B cell (primary cell): ENCODE measurements at places on chromosomes 6 and 20. TPM values are rescaled to one million over a fixed set of nuclear protein-coding genes. Genes with fewer than 3 reads are reported as not detected.

- H3K27ac ChIP-seq: no peak overlapping the region
- H3K4me3 ChIP-seq: no peak overlapping the region
- H3K36me3 ChIP-seq: no peaks in the 10 kb centered on the region
Measured at GRCh38 chr20:11976966-11977365, 59.3 kb downstream of the BTBD3 start.

- H3K27ac ChIP-seq: no peak overlapping the region
- no peaks in the 10 kb centered on the region for H3K36me3 ChIP-seq
- no peak for DNase-seq
- H3K4me3 ChIP-seq: no peak overlapping the region
Measured at GRCh38 chr6:50927800-50928199, 109.1 kb downstream of the TFAP2B start.

DNA sequence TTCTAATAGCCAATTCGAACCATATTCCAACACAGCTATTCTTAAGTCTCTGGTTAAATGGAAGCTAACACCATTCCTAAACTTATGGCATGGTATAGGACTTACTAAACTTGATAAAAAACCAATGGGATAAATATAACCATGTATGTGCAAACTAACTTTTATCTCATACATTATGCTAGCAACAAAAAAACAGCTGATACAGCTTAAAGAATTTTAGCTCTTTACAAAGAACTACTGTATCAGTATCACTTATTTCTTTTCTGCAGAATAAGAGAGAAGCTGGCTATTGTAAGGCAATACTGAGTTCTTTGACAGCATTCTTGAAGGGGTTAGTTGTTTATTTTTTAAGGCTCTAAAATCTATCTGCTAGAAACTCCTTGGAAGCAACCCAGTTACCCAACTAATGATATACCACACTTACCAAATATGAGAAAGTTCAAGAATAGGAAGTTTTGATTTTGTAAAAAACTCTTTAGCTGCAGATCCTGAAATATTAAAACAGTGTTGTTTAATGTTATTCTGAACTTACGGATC, 44.9 kb downstream of the REPS1 start:
- no peaks in the 10 kb centered on the region for H3K4me1 ChIP-seq
- no peak overlapping the region for H3K4me3 ChIP-seq
- DNase-seq: no peak
- H3K27ac ChIP-seq: no peak overlapping the region
- H3K27me3 ChIP-seq: no peaks in the 10 kb centered on the region

DNA sequence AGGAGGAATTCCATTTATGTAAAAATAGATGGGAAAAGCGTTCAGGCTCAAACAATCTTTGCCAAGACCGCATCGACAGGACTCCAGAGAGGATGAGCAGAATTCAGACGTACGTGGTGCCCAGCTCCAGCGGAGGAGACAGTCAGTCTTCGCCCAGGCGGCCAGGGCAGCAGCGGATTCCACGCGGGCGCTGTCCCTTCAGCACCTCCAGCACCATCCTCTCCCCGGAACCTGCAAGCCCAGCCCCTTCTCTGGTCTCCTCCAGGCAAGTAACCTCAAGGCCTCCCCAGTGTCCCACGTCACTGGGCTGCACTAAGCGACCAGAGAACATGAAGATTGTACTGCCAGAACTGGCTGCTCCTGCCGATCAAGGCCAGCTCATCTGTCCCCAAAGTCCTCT, 2.8 kb upstream of the KCNQ2 start:
- peaks cover 6% of the 10 kb centered on the region for H3K4me1 ChIP-seq
- DNase-seq: no peak
- H3K27me3 ChIP-seq: peaks cover 30% of the 10 kb centered on the region
- no peak overlapping the region for H3K27ac ChIP-seq

DNA sequence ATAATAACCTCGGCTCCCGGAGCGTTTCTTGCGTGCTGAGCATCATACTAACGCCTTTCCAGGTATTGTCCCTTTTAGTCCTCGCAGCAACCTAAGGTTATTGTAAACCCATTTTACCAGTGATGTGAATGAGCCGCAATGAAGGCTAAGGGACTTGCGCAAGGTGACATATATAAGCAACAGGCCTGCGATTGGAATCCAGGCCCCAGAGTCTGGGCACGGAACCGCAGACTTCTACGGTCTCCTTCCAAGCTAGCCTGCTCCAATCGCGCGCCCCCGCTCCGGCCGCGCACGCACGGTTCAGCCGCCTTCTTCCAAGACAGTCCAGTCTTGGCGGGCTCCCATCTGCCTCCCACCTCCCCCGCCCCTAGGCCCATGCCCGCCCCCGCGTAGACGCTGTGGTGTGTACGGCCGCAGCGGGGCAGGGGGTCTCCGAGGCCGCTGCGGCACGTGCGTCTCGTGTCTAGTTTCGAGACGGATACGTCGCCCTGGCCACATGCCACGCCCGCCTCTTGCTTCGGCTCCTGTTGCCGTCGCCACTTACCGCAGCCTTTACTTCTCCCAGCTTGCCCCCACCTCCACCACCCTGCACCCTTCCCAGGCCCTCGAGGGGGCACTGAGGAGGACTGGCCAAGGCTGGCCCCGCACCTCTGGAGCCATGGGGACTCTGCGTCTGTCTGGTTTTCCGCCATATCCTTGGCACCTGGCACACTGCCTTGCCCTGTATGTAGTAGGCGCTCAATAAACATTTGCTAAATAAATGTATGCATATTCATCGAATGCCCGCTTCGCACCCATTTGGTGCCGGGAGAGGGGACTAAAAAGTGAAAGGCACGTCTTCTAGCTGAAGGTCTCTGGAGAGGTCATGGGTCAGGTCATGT, 855 bp upstream of the GFOD1 start:
- H3K27ac ChIP-seq: no peak overlapping the region
- no peaks in the 10 kb centered on the region for H3K36me3 ChIP-seq
- no peaks in the 10 kb centered on the region for H3K27me3 ChIP-seq
- H3K4me3 ChIP-seq: peak overlapping the region; percentile 51

GRCh38 chr6:4665489-4666417, 110.5 kb upstream of the CDYL start:
- DNase-seq: no peak
- H3K4me3 ChIP-seq: no peak overlapping the region
- H3K27ac ChIP-seq: no peak overlapping the region
- no peaks in the 10 kb centered on the region for H3K27me3 ChIP-seq
- no peaks in the 10 kb centered on the region for H3K36me3 ChIP-seq

DNA sequence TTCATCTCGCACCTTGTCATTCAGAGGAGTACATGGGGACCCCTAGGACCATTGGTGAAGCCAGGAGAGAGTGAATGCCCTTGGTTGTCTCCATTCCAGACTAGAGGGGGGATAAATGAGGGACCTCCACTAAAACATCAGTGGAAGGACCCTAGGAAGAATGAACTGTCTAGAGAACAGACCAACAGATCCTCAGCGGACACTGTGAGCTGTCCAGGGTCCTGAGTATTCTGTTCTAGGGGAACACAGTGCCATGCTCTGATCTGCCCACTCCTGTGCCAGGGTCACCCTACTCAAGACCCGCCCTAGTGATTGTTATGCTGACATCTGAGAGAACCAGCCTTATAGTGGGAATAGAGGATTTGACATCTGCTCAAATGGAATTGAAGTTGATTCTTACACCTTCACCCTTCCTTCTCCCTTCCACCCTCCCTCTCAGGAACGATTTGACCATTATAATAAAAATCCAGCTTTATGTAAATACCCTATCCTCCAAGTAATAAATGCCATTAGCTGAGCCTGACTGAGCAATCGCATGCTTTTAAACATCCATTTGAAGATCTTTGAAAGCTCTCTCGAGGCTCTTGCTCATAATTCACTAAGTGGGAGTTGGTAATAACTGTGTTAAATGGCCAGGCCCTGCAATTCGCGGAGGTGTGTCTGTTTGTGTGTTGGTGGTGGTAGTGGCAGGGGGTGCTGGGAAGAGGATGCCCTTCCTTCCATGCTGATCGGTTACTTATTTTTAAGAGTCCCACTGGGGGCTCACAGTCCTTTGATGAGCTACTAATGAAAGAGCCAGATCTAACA, 43.6 kb upstream of the SLC32A1 start:
- peak; percentile 45 for DNase-seq
- H3K4me1 ChIP-seq: no peaks in the 10 kb centered on the region
- no peak overlapping the region for H3K27ac ChIP-seq
- no peaks in the 10 kb centered on the region for H3K36me3 ChIP-seq
- no peak overlapping the region for H3K4me3 ChIP-seq

GRCh38 chr6:44829836-44830235, 442.3 kb downstream of the CDC5L start:
- H3K27ac ChIP-seq: no peak overlapping the region
- DNase-seq: no peak
- no peaks in the 10 kb centered on the region for H3K27me3 ChIP-seq
- no peak overlapping the region for H3K4me3 ChIP-seq

GRCh38 chr6:143176090-143177021, 115.7 kb downstream of the AIG1 start:
- H3K27ac ChIP-seq: no peak overlapping the region
- H3K36me3 ChIP-seq: no peaks in the 10 kb centered on the region
- no peak overlapping the region for H3K4me3 ChIP-seq
- H3K4me1 ChIP-seq: no peaks in the 10 kb centered on the region

DNA sequence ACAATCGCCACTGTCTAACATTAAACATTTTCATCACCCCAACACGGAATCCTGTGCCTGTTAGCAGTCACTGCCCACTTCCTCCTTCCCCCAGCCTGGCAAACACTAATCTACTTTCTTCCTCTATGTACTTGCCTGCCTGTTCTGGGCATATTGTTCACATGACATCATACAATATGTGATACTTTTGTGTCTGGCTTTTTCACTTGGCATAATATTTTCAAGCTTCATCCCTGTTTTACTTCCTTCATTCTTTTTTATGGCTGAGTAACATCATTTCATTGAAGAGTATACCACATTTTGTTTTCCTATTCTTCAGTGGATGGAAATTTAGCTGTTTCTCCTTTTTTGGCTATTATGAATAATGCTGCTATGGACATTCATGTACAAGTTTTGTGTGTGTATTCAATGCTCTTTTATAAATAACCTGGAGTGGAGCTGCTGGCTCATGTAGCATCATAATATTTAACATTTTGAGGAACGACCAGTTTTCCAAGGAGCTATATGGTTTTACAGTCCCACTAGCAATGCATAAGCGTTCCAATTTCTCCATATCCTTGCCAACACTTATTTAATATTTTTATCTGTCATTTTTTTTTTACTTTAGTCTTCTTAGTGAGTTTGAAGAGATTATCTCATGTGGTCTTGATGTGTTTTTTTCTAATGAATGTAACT, 360.1 kb downstream of the HDGFL1 start:
- H3K4me1 ChIP-seq: no peaks in the 10 kb centered on the region
- DNase-seq: no peak
- no peak overlapping the region for H3K4me3 ChIP-seq
- H3K27me3 ChIP-seq: no peaks in the 10 kb centered on the region
- no peak overlapping the region for H3K27ac ChIP-seq

DNA sequence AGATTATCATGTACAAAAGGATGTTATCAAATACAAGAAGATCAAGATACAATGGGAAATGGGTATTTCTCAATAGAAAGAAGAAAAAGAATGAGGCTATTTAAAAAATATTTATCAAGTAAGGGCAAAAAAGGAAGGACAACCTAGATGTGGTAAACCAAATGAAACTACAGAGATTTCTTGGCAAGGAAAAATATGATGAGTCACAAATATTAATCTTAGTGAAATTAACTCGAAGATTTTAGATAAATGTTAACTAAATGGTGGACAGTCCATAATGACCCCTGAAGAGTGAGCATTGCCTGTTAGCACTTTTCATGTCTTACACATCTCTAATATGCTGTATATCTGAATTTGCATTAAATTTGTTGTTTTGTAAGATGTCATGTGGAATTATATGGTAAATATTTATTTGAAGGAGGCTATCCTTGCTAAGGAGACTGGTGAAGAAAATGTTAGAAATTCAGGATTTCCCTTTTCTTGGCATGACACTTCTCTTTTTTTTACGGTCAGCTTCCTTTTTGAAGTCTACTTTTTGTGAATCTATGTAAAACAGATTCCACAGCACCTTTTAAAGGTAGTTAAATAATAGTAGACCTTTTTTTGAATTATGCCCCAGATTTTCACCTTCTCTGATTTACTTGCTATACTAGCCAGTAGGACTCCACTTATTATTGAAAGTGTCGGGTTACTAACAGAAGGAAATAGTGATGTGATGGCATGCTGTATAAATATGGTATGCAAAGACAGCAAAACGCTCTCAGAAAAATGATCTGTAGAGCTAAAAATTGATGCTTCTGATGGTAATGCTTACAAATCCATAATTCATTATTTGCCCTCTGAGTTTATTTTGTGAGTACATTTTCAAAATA, 120.5 kb downstream of the HIVEP1 start:
- no peak overlapping the region for H3K4me3 ChIP-seq
- no peaks in the 10 kb centered on the region for H3K4me1 ChIP-seq
- H3K27me3 ChIP-seq: no peaks in the 10 kb centered on the region
- H3K36me3 ChIP-seq: peaks cover 12% of the 10 kb centered on the region

GRCh38 chr20:57330998-57331397, 1.4 kb downstream of the SPO11 start:
- DNase-seq: no peak
- no peaks in the 10 kb centered on the region for H3K4me1 ChIP-seq
- no peak overlapping the region for H3K4me3 ChIP-seq
- H3K27me3 ChIP-seq: no peaks in the 10 kb centered on the region
- no peak overlapping the region for H3K27ac ChIP-seq
- no peaks in the 10 kb centered on the region for H3K36me3 ChIP-seq

- no peaks in the 10 kb centered on the region for H3K4me1 ChIP-seq
- H3K36me3 ChIP-seq: no peaks in the 10 kb centered on the region
- DNase-seq: no peak
- no peak overlapping the region for H3K4me3 ChIP-seq
- no peak overlapping the region for H3K27ac ChIP-seq
- no peaks in the 10 kb centered on the region for H3K27me3 ChIP-seq
Measured at GRCh38 chr20:59733351-59733750, 129.0 kb downstream of the PHACTR3 start.

GRCh38 chr6:41584668-41585205, 38.6 kb downstream of the FOXP4 start:
- no peak for DNase-seq
- H3K27me3 ChIP-seq: no peaks in the 10 kb centered on the region
- H3K36me3 ChIP-seq: peaks cover 17% of the 10 kb centered on the region
- no peak overlapping the region for H3K4me3 ChIP-seq
- H3K27ac ChIP-seq: no peak overlapping the region
- H3K4me1 ChIP-seq: no peaks in the 10 kb centered on the region

- H3K27ac ChIP-seq: no peak overlapping the region
- DNase-seq: no peak
- peaks cover 25% of the 10 kb centered on the region for H3K4me1 ChIP-seq
- H3K36me3 ChIP-seq: no peaks in the 10 kb centered on the region
Measured at GRCh38 chr6:29968130-29968529, 25.8 kb downstream of the HLA-A start.

- no peaks in the 10 kb centered on the region for H3K27me3 ChIP-seq
- no peaks in the 10 kb centered on the region for H3K36me3 ChIP-seq
- H3K4me3 ChIP-seq: no peak overlapping the region
- H3K4me1 ChIP-seq: no peaks in the 10 kb centered on the region
- DNase-seq: no peak
Measured at GRCh38 chr20:588476-588875, 21.6 kb downstream of the TCF15 start.

EBF4 gene
- polyA plus RNA-seq: 0.81 and 1.4 TPM in 2 replicates

C6orf141 gene
- not detected in 2 replicates for polyA plus RNA-seq

LPIN3 gene
- 0.29 and 1.2 TPM in 2 replicates for polyA plus RNA-seq

BMP6 gene
- polyA plus RNA-seq: 0.43 and 0.78 TPM in 2 replicates

GHRH gene
- not detected in 2 replicates for polyA plus RNA-seq

TPX2 gene
- polyA plus RNA-seq: 0.27 and 0.31 TPM in 2 replicates

B3GAT2 gene
- not detected in 2 replicates for polyA plus RNA-seq

VGLL2 gene
- not detected in 2 replicates for polyA plus RNA-seq
